Urinary bladder (tissue), 4 donors: ENCODE measurements at places on chromosomes 7 and 10.

DNA sequence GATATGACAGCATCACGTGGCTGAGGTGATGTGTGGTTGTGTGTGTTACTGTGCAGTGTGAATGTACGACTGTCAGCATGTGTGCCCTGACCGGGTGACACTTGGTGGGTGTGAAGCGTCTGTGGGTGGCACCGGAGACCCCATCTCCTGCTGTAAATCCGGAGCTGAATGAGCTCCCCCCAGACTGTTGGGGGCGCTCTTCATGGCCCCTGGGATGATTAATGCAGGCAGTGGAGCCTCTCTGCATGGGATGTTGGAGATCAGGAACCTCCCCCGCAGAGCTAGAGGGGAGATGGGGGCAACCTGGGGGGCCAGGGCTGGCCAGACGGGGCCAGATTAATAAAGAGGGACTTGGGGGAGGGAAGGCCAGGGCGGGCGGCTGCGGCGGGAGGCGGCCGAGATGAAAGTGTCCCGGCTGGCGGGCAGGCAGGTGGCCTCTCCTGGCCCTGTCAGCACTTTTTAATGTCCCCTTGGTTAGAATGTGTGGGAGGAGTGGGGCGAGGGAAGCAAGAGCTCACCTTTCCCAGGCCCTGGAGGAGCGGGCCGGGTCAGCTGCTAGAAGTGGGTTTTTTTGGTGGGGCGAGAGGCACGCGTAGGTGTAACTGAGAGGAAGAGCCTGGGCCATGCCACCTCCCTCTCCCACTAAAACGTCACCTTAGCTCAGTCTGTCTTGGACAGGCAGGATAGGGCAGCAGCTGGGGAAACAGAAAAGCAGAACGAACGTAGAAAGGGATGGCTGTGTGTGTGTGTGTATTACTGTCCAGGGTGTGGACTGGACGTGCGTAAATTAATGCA, 34.1 kb downstream of the HIF1AN start:
- DNase-seq: no peak

- DNase-seq: no peak
Measured at GRCh38 chr10:61635932-61636331, 26.8 kb upstream of the CABCOCO1 start.

DNA sequence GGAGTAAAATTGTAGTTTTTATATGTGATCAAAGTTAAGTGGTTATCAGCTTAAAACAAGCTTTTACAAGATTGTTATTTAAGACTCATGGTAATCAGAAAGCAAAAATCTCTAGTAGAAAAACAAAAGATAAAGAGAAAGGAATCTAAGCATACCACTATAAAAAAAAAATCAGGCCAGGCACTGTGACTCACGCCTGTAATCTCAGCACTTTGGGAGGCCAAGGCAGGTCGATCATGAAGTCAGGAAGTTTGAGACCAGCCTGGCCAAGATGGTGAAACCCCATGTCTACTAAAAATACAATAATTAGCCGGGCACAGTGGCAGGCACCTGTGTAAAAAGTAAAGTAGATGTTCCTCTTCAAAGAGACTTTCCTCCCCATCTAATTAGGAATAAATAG, 265.9 kb upstream of the NRP1 start:
- no peak for DNase-seq

DNA sequence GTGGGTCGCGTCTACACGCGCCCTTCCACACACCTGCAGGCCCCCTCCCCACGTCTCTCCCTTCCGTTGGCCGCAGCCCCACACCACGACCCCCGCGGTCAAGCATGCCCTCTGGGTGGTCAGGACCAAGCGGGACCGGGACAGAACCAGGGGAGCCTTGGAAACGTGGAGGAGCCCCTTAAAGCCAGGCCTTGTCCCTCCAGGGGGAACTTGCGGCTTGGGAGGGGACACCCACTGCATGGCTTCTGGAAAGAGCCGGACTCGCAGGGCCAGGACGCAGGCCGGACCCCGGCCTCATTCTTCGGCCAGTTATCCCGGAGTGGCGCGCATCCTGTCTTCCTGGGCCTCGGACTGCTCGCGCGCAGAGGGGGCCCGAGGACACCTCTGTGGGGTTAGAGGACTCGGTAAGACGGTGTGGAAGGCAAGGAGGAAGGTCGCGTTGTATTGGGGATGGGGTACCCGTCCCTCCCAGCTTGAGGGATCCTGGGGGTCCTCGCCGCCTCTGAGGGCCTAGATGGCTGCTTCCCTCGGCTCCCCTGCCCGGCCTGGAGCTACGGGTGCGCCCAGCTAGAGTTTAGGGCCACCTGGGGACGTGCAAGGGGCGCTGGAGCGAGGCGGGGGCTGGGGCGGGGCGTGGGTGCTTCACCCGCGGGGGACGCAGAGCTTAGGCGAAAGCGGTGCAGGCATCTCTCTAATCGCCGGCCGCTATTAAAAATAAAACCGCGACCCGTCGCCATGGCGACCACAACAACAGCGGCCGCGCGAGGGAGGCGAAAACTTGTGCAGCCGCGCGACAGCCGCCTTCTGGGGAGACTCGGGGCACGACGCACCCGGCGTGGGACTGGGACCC, 1.8 kb upstream of the PDGFA start:
- DNase-seq: no peak

- no peak for DNase-seq
Measured at GRCh38 chr7:22723181-22723601, 3.8 kb upstream of the IL6 start.
